ENCODE measurements at places on chromosomes 2 and 18.
A peak's percentile ranks its signal among the peaks of the same experiment; 100 is the strongest.

GRCh38 chr18:72235422-72235821, 308.7 kb downstream of the CBLN2 start:
- no peak for DNase-seq

- peak; percentile 67 for DNase-seq
These were observed 165.4 kb upstream of the SPOPL start for GRCh38 chr2:138336146-138336545.

DNA sequence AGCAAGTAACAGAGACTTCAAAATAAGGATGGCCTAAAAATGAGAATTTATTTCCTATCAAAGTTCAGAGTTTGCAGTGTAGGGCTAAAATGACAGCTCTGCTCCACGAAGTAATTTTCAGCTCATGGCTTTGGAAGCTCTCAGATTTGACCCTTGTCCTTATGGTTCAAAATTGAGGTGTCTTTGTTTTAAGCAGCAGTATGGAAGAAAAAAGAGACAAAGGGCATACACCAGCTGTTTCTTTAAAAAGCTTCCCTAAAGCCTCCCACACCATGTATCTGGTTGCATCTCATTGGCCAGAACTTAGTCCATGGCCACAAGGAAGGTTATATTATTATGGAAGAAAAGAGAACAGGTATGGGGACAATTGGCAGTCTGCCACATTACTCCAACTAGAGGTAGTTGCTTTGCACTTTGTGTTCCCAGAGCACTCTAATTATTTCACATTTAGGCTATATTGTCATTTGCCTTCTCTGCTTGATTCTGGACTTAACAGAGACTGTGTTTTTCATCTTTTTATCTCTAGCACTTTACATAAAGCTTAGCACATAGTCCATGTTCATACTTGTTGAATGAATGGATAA, 180.4 kb downstream of the MCFD2 start:
- no peak for DNase-seq

- DNase-seq = no peak
These were observed 16.6 kb downstream of the ATOH8 start for GRCh38 chr2:85770369-85770768.

DNA sequence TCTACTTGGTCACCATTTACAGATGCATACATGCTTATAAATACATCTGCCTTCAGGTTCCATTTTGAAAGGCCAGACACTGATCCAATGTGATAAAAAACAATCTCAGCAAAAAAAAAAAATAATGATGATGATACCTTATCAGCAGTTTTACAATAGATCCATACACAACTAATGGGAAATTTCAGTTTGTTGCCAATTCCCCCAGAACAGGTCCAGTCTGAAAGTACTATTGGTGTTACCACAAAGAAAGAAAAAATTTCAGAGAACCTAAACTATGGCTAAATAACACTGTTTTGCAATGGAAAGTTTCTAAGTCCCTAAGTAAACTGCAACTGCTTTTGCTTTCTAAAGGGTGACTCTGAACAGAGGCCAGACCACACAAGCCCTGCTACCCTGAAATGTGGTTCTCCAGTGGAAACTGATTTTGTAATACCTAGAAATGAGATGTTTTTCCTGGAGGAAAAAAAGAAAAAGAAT, 54.1 kb downstream of the LPIN2 start:
- DNase-seq = no peak

DNA sequence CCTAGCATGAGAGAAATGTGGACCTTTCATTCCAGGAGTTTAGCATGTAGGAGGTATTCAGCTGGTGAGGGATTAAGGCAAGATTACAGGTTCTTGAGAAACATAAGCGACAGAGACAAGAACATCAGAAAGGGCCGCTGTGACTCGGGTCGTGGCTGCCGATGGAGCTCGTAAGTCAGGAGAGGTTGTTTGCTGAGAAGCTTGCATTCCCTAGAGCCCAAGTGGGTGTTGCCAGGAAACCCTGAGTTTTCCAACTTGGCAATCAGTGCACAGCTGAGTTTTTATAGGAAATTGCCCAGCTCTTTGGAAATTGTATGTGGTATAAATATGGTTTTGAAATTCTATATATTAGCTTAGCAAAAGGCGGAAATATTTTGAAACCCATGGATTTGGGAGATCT, 46.4 kb upstream of the CYP1B1 start:
- DNase-seq = no peak

- DNase-seq = peak; percentile 78
These were observed 121.5 kb upstream of the RASGRP3 start for GRCh38 chr2:33354981-33355380.

DNA sequence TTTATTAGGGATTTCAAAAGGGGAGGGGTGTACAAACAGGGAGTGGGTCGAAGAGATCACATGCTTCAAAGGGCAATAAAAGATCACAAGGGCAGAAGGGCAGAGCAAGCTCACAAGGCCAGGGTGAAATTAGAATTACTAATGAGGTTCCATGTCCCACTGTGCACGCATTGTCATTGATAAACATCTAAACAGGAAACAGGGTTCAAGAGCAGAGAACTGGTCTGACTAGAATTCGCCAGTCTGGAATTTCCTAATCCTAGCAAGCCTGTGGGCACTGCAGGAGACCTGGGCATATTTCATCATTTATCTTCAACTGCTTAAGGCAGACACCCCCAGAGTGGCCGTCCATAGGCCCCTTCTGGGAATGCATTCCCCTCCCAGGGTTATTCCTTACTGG, 408.2 kb downstream of the ZNF804A start:
- DNase-seq = no peak

GRCh38 chr2:206597717-206598218, 44.5 kb upstream of the FAM237A start:
- no peak for DNase-seq

DNA sequence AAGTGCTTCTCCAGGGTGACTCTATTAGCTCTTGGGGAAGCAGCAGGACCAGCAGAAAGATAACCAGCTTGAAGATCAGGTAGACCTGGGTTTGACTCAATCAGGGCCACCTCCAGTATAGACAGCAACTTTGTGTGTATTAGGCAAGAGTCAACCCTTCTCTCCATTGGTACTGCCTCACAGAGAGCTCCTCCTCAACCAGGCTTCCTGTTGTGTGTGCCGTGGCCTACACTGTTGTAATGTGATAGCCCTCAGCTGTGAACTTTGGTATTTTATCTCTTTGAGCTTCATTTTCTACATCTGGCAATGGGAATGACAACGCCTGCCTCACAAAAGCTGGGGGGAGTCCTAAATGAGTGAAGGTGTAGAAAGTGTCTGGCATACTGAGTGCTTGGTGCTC, 17.0 kb upstream of the MAP3K20 start:
- DNase-seq = no peak

DNA sequence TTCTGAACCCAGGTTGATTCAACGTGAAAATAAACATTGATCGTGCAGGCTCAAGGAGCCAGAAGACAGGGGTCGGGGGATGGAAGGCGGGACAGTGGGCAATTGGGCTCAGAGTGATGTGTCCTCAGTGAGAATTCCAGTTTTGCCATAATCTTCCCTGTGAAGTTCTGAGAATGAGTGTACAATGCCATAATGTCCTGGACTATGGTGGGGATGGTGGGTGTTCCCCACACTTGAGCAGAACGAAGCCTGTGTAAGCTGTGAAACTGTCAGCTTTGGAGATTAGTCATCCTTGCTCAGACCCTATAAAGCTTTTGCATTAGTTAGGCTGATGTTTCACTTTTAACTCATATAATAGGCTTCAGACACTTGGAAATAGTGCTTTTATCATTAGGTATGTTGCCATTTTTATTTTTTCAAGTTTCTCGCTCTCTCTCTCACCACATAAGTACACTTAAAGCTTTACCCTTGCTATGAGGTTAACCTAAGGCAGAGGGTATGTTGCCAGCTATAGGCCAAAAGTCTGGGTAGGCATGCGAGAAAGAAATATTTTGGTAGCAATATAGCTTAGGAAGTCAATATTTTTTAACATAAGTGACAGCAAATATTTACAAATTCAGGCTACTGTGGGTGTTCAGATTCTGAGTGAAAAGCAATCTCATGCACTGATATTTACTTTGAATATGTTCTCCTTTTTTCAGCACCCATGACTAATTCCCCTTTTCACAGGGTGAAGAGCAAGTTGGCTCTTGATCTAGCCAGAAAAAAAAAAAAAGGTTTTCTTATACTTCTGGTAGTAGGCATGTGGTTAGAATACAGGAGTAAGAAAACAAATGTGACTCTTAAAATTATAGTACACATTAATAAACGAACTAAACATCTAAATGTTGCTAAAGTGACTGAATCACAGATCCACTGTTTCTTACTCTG, 47.2 kb downstream of the CDC42EP3 start:
- DNase-seq = no peak

DNA sequence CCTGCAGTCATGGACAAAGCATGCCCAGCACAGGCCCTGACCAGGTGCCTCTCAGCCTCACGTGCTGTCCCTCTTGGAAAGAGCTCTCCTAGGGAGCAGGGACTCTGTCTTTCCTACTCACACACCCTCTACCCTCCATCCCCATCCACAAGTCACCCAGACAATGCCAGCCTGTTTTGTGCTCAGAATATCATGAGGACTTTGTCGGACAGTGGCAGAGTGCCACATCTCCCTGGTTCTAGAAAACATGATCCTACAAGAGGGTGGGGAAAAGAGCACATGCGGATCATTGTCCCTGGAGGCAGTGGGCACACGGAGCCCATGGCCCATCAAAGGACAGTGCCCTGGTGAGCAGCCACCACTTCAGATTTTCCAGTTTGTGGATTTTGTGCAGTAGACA, 3.7 kb upstream of the MAL start:
- no peak for DNase-seq

- DNase-seq = no peak
These were observed 44.4 kb downstream of the LCT start for GRCh38 chr2:135792401-135793150.

- DNase-seq = no peak
These were observed 101.0 kb upstream of the RNF152 start for GRCh38 chr18:61993831-61994230.

DNA sequence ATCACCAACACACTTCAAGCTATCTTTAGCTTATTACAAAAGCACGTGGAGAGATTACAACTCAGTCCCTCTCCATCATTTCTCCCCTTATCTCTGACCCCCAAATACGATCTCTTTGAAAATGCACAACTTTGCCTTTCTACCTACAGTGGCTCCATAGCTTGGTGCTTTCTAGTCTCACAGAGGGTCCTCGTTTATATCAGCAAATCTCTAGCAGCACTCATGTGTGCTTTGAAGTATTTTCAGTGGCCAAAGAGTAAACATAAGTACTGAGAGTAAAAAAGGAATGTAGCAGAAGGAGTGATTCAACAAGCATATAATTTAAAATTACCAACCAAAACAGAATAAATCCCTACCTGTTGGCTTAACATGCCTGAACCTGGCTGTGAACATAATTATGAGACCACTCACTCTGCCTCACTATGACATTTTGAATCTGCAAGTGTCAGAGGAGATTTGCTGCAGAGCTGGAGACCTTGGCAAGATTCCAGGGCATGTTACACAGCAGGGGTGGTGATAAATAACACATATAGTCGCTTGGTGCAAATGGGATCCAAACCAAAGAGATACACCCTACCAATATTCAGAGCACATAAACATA, 54.6 kb downstream of the LAMA3 start:
- no peak for DNase-seq

GRCh38 chr18:77323640-77324299, 74.1 kb downstream of the GALR1 start:
- no peak for DNase-seq

- no peak for DNase-seq
These were observed 74.4 kb downstream of the PLCL1 start for GRCh38 chr2:197878792-197879191.

DNA sequence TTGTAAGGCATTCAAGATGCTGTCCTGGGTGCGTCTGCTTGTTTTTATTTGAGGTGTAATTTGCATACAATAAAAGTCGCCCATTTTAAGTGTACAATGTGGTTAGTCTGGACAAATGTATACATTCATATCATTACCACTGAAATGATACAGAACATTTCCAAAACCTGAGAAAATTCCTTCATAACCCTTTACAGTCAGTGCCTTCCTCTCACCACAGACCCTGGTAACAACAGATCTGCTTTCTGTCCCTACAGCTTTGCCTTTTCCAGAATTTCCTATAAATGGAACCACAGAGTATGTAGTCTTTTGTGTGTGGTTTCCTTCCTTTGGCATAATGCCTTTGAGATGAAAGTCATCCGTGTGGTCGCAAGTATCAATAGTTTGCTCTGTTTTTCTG, 45.8 kb upstream of the NFU1 start:
- DNase-seq = no peak

- DNase-seq = no peak
These were observed 193.3 kb downstream of the FSHR start for GRCh38 chr2:48961009-48961408.

GRCh38 chr18:72470391-72470790, 73.8 kb downstream of the CBLN2 start:
- no peak for DNase-seq

- DNase-seq = no peak
These were observed 22.2 kb upstream of the IL1RN start for GRCh38 chr2:113105047-113105785.

- no peak for DNase-seq
These were observed 1080.9 kb upstream of the FANCL start for GRCh38 chr2:59322005-59322404.

DNA sequence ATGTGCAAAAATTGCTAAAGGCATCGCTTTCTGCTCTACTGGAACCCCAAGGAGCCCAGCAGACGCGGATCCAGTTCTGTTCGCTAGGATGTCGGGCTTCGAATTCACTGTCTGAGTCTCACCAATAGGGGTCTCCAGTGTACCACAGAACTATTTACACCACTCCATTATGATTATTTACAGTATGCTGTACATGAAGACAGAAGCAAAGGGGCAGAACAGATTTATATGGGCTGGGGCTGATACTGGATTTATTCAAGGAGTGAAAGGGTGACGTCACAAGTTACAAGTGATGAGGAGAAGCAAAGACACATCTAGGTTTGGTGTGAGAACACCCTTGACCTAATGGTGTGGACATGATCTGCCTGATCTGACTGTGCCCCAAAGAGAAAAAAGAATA, 185.3 kb upstream of the ATP5MC3 start:
- DNase-seq = no peak
